ENCODE measurements at places on chromosomes 7 and 10. TPM values are rescaled to one million over a fixed set of nuclear protein-coding genes. Genes with fewer than 3 reads are reported as not detected.

TUBAL3 gene
- total RNA-seq, result not detected

SPDYE1 gene
- total RNA-seq, result not detected

MMD2 gene
- total RNA-seq, result not detected

GRM8 gene
- total RNA-seq, result not detected

CLCN1 gene
- not detected for total RNA-seq

Data from Caki2 (cell line).